ENCODE measurements at places on chromosomes 7 and 10.

- DNase-seq, result no peak
Measured at GRCh38 chr7:42207420-42207819, 29.6 kb downstream of the GLI3 start.

DNA sequence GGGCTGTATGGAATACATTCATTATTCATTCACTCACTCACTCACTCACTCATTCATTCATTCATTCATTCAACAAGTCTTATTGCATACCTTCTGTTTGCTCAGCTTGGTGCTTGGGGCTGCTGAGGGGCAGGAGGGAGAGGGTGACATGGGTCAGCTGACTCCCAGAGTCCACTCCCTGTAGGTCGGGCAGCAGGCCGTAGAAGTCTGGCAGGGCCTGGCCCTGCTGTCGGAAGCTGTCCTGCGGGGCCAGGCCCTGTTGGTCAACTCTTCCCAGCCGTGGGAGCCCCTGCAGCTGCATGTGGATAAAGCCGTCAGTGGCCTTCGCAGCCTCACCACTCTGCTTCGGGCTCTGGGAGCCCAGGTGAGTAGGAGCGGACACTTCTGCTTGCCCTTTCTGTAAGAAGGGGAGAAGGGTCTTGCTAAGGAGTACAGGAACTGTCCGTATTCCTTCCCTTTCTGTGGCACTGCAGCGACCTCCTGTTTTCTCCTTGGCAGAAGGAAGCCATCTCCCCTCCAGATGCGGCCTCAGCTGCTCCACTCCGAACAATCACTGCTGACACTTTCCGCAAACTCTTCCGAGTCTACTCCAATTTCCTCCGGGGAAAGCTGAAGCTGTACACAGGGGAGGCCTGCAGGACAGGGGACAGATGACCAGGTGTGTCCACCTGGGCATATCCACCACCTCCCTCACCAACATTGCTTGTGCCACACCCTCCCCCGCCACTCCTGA, 2.4 kb downstream of the EPO start:
- no peak for DNase-seq

DNA sequence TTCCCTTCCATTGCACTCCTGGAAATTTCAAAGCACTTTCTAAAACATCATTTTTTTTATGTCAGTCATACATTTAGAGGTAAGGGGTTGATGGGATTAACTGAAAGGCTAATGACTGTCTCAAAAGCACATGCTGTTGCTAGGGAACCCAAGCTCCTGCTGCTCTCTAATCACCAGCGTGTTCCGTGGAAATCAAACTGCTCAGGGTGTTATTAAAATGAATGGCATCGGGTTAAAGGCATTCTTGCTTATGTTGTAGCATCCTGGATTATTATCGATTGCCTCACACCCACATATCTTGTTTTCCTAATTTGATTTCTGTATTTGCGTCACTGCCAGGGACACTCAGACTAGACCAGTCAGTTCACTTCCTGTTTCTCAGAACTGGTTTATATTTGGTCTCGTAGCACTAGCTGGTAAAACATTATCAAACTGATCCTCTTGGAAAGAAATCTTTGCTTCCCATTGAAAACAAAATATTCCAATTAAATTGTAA, 216.5 kb upstream of the MKLN1 start:
- DNase-seq, result no peak

DNA sequence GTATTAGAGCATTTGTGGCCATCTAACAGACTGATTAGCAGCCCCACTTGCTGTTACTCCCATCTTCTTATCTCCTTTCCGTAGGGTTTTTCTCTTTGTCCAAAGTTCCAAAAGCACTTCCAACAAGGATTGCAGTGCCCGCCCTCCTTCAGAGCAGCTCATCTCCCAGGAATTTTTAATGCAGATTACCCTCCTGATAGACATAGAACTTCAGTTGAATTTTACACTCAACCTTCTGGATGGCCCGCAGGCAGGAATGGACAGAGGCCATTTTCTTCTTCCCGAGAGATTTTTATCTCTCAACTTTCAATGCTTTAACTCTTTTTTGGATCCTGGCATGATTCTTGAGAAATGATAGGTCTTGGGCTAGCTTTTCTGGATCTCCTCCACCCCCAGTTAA, 23.3 kb downstream of the PRKG1 start:
- no peak for DNase-seq

- no peak for DNase-seq
Measured at GRCh38 chr10:104449391-104449790, 95.8 kb downstream of the CFAP58 start.

GRCh38 chr10:56135828-56136227, 225.2 kb downstream of the ZWINT start:
- no peak for DNase-seq

DNA sequence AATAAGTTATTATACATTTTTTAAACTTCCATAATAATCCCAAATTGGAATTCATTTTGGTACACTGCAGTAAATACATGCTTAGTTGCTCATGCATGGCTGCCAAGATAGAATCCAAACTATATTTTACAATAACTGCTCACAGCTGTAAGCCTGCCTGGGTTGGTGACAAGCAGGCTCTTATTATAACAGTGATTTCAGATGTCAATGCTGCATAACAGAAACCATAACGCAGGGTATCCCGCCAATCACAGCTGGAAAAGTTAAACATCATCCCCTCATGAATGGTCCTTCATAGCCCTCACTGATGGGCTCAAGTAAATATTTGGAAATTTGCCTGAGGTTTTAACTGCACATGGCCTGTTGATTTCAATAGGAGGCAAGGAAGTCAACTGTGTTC, 149.8 kb downstream of the AMPH start:
- DNase-seq, result no peak

- no peak for DNase-seq
Measured at GRCh38 chr7:115471891-115472290, 550.0 kb downstream of the MDFIC start.

- DNase-seq, result no peak
Measured at GRCh38 chr10:596725-597345, 92.6 kb downstream of the DIP2C start.

GRCh38 chr7:141541375-141541774, 9.8 kb upstream of the AGK start:
- no peak for DNase-seq

- no peak for DNase-seq
Measured at GRCh38 chr10:93742633-93743349, 14.9 kb upstream of the LGI1 start.

GRCh38 chr7:25288556-25289307, 60.4 kb upstream of the NPVF start:
- DNase-seq, result no peak

GRCh38 chr10:7486528-7486927, 75.7 kb upstream of the SFMBT2 start:
- DNase-seq, result no peak

GRCh38 chr7:4959893-4960292, 906 bp upstream of the MMD2 start:
- DNase-seq, result no peak

GRCh38 chr10:51066231-51066630, 8.1 kb upstream of the PRKG1 start:
- no peak for DNase-seq

DNA sequence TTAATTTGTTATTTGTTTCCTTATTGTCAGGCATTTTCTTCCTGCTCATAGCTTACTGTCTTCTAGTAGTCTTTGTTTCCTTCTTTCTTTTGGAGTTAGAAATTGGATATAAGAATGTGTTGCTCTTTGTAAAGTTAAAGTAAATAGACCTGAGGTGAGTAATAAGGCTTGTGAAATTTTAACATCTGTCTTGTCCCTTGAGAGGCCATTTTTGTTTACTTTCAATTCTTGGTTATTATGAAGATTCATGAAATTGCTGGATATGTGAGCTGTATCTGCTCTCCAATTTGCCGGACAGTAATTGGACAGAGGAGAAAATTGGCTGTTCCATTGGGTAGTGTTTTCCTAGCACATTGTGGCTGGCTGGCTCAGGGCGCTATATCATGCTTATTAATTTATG, 260.7 kb downstream of the EXOC4 start:
- no peak for DNase-seq

DNA sequence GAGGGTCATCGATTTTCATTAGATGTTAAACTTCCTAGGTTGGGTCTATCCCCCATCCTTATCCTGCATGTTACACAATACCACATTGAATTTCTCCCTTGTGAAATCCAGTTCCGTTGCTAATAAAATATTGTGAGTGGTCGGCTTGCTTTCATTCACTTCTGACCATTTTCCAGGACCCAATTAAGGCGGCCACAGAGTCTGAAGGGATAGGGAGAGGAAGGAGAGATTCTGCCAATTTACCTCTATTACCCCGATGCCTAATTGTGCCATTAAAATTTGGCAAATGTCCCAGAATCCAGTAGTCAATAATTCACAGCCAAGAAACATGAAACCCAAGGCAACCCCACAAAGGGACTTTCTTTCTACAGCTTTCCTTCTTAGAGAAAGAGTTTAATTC, 129.9 kb downstream of the IPMK start:
- no peak for DNase-seq

DNA sequence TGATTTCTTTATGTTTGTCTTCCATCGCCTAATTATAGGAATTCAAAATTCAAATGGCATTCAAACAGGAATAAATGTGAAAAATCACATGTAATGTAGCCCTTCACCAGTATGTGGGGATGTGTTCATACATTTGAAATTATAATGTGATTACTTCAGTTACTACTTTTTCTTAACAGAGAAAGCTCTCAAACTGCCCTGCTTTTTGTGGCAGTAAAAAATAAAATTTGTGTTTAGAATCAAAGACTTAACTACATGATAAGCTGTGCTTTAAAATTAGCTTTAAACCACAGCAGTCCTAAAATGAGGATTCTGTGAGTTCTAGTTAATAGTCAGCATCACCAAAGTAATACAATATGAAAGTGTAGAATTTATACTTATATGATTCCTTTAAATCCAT, 7.8 kb upstream of the HERC4 start:
- no peak for DNase-seq

Data from stimulated activated CD8-positive, alpha-beta memory T cell treated with anti-CD3 and anti-CD28 coated beads, Interleukin-4, amount 100 ng/mL, for 48 hours (primary cell).